Bronchial smooth muscle cell (primary cell): ENCODE measurements at places on chromosomes 13 and 19. TPM values are rescaled to one million over a fixed set of nuclear protein-coding genes. Genes with fewer than 3 reads are reported as not detected.

ZNF383 gene
- total RNA-seq, result 5.0 and 5.7 TPM in 2 replicates

NLRP4 gene
- total RNA-seq, result not detected in 2 replicates

ILF3 gene
- 56.8 and 70.9 TPM in 2 replicates for total RNA-seq

PGLYRP1 gene
- total RNA-seq, result not detected in 2 replicates

ZNF491 gene
- total RNA-seq, result 2.8 and 3.9 TPM in 2 replicates

POP4 gene
- total RNA-seq, result 94.6 and 102 TPM in 2 replicates

C13orf42 gene
- total RNA-seq, result not detected in 2 replicates

SHISA7 gene
- total RNA-seq, result not detected in 2 replicates
